Ascending aorta (tissue), 2 donors: ENCODE measurements at places on chromosomes 2 and 18. TPM values are rescaled to one million over a fixed set of nuclear protein-coding genes. Genes with fewer than 3 reads are reported as not detected.

GRCh38 chr18:56248610-56249235 is 389.7 kb downstream of the TXNL1 start:
- H3K4me1 ChIP-seq = no peaks in the 10 kb centered on the region
- no peaks in the 10 kb centered on the region for H3K27me3 ChIP-seq

DNA sequence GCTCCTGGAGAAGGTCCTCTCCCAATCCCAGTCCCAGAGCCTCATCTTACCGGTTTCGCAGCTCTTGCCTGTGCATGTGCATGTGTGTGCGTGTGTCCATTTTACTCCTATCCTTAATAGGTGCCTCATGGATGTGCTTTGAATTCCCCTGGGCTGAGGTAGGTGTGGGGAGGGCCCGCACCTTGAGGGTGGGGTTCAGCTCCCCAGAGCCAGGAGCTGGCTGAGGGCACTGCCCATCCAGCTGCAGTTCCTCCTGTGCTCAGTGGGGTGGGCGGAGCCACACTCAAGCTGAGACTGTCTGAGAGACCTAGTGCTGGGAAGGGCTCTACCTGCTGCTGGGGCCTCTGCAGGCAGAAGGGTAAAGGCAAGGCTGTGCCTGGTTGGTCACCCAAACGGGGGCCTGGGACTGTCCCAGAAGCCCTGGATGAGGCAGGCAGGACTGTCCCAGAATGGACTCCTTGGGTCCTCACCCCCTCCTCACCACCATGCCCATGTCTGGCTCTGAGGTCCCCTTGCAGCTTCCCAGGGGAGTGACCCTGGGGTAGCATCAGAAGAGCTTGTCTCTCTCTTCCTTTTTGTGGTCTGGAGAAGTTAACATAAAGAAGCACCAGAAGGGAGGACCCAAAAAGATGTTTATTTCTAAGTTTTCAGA is 8.9 kb downstream of the GDF7 start:
- H3K27me3 ChIP-seq = no peaks in the 10 kb centered on the region
- DNase-seq = no peak
- H3K36me3 ChIP-seq = peaks cover 14% of the 10 kb centered on the region

DNA sequence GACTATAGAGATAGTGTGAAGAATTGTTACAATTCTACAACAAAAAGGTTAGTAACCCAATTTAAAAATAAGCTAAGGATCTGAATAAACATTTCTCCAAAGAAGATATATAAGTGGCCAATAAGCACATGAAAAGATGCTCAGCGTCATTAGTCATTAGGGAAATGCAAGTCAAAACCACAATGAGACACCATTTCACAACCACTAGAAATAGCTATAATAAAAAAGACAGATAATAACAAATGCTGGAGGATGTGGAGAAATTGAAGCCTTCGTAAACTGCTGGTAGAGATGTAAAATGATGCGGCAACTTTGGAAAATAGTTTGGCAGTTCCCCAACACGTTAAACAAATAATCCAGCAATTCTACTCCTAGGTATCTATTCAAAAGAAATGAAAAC is 366.5 kb upstream of the POU3F3 start:
- H3K27me3 ChIP-seq = no peaks in the 10 kb centered on the region
- no peak overlapping the region for H3K4me3 ChIP-seq
- no peak for DNase-seq
- no peak overlapping the region for H3K27ac ChIP-seq
- H3K36me3 ChIP-seq = no peaks in the 10 kb centered on the region

DNA sequence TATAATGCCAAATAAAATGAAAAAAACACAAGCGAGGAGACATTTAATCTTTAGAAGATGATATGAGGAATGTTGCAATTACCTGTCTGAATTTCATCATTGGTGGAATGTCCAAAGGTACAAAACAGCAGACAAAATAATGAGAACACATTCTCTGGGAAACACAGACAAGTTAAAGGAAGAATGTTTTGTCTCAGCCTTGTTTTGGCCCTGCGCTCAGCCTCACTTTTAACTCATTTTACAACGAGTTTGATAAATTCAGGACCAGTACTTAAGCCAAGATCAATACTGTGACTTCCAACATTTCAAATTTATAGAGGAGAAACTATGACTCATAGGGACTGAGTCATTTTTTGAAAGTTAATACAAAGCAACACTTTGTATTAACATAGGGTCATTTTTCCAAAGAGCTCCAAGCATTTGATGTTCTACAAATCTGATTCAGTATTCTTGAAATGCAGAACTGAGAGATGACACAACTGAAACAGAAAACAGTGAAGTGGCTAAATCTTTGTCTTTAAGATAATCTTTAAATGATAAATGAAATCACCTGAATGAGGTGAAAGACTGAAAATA is 833.2 kb upstream of the CHAC2 start:
- no peak overlapping the region for H3K27ac ChIP-seq
- DNase-seq = no peak
- H3K27me3 ChIP-seq = no peaks in the 10 kb centered on the region

DNA sequence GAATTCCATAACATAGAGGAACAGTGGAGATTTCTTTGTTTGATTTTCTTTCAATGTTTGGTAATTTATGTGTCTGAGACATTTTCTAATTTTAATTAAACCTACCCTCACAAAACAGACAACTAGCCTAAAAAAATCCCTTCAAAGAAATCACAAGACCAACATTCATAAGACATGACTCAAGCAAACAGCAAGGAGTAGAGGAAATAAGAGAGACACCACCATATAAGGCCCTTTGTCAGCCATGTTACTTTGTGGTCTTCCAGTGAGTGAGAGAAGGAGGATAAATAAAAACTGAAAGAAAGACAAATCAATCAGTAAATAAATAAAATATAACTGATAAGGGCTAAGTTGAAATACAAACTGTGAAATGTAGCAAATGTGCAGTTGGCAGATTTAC is 830.8 kb upstream of the SLC39A10 start:
- H3K27me3 ChIP-seq = no peaks in the 10 kb centered on the region
- no peak overlapping the region for H3K4me3 ChIP-seq
- H3K36me3 ChIP-seq = no peaks in the 10 kb centered on the region
- no peak for DNase-seq
- no peaks in the 10 kb centered on the region for H3K4me1 ChIP-seq
- no peak overlapping the region for H3K27ac ChIP-seq

DNA sequence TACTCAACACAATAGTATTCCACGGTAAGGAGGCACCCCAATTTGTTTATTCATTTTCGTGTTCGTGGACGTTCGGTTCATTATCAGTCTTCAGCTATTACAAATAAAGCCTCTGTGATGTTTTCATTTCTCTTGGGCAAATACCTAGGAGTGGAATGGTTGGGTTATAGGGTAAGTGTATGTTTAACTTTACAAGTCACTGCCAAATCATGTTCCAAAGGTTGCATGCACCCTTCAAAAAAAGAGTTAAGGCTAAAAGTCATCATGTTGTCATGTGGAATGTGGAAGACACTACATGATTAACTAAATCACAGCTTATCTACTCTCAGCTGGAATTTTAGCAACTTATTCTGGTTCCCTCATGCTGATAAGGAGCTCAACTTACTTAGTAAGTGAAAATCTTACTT is 15.8 kb downstream of the INO80C start:
- H3K27ac ChIP-seq = no peak overlapping the region
- H3K36me3 ChIP-seq = no peaks in the 10 kb centered on the region
- no peaks in the 10 kb centered on the region for H3K27me3 ChIP-seq
- no peaks in the 10 kb centered on the region for H3K4me1 ChIP-seq
- no peak overlapping the region for H3K4me3 ChIP-seq
- no peak for DNase-seq

- no peak overlapping the region for H3K4me3 ChIP-seq
- H3K36me3 ChIP-seq = no peaks in the 10 kb centered on the region
- no peaks in the 10 kb centered on the region for H3K27me3 ChIP-seq
- no peak for DNase-seq
- H3K4me1 ChIP-seq = no peaks in the 10 kb centered on the region
Observed at GRCh38 chr2:133418671-133419070, 149.6 kb downstream of the NCKAP5 start.

- H3K27me3 ChIP-seq = no peaks in the 10 kb centered on the region
- H3K36me3 ChIP-seq = no peaks in the 10 kb centered on the region
- no peak overlapping the region for H3K27ac ChIP-seq
- DNase-seq = no peak
Observed at GRCh38 chr18:58288921-58289797, 245.1 kb downstream of the NEDD4L start.

DNA sequence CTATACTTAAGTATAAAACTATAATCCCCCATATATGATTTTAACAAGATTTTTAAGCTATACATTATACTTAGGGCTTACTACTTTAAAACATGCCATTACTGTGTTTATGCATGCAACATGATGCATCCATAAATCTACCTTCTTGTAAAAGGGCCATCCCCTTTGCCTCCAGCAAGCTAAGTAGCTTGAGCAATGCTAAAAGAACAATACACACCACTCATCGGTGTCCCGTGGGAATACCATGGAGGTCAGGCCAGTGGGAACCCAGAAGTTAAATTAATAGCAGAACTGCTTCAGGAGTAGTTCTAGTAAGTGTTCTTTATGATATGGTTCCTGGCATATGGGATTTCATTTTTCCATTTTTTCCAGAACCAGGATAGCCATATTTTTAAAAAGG is 37.8 kb downstream of the SH3RF3 start:
- peak; percentile 63 for DNase-seq
- H3K27me3 ChIP-seq = no peaks in the 10 kb centered on the region
- peaks cover 23% of the 10 kb centered on the region for H3K4me1 ChIP-seq

GRCh38 chr2:149278161-149278871 is 52.1 kb upstream of the LYPD6 start:
- H3K27me3 ChIP-seq = no peaks in the 10 kb centered on the region
- no peaks in the 10 kb centered on the region for H3K4me1 ChIP-seq
- H3K36me3 ChIP-seq = no peaks in the 10 kb centered on the region
- no peak for DNase-seq
- H3K4me3 ChIP-seq = no peak overlapping the region

DNA sequence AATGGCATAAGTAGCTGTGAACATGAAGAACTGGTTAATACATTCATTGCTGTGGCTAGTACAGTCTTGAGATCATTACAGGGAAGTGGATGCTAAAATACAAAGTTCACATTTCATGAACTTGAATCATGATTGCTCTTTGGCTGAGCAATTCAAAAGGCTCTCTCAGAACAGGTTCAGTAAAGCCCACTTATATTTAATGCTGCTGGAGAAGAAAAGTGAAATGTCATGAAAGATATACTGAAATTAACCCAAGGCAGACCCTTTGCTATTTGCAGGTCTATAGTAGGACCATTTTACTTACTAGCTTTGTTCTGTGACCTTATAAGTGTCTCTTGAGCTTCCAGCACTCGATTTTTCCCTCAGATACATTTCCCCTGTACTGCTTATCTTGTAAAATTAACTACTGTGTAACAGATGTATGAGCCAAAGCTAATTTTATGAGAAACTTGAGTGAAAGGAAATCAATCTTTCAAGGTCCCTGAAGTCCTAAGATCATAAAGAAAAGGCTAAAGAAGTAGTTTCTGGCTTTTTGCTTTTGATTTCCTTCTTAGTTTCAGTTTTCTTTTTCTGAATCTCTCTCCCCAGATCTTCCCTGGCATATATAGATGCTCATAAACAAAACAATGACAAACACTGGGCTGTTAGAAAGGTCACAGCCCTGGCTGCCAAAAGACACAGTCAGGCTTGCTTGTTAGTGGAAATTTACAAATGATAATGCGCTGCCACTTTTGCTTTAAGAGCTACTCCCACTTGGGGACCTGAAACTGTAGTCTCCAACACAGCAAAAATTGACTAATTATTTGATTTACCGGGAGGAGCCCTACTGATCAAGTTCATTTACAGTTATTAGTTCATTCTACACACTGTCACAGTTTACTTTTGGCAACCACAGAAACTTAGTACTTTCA is 132.7 kb upstream of the XPO1 start:
- peak overlapping the region; percentile 60 for H3K27ac ChIP-seq
- no peaks in the 10 kb centered on the region for H3K36me3 ChIP-seq
- no peaks in the 10 kb centered on the region for H3K4me1 ChIP-seq
- H3K27me3 ChIP-seq = no peaks in the 10 kb centered on the region
- peak overlapping the region; percentile 40 for H3K4me3 ChIP-seq
- DNase-seq = no peak

- H3K4me3 ChIP-seq = no peak overlapping the region
- H3K27ac ChIP-seq = no peak overlapping the region
- no peak for DNase-seq
- no peaks in the 10 kb centered on the region for H3K36me3 ChIP-seq
Observed at GRCh38 chr18:67672716-67673115, 156.2 kb upstream of the DSEL start.

DNA sequence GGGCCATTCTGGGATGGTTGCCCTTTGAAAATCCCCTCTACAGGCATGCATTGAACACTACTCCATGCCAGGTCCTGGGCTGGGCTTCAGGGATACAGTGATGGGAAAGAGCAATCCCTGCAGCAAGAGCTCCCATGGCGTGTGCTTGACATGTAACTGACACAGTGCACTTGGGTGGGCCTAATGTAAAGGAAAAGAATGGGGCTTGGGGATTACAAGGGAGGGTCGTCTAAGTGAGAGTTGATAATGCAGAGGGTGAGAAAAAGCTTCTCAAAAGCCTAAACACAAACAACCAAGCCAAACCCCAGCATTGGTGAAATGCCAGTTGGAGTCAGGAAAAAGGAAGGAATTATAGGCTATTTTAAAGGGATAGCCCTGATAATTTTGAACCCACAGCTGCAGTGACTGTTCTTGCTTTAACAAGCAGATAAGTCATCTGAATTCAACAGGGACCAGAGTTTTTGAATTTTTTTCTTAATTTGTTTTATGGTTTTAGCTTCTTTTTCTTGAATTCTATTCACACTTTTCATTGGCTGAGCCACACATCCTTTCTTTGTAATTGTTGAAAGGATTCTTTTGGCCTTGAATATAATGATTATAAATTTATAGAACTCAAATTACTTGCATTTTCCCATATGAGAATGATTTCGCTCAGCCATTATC is 308.7 kb downstream of the LPIN1 start:
- no peak overlapping the region for H3K27ac ChIP-seq
- H3K4me1 ChIP-seq = no peaks in the 10 kb centered on the region
- DNase-seq = no peak
- no peak overlapping the region for H3K4me3 ChIP-seq
- H3K36me3 ChIP-seq = no peaks in the 10 kb centered on the region

DNA sequence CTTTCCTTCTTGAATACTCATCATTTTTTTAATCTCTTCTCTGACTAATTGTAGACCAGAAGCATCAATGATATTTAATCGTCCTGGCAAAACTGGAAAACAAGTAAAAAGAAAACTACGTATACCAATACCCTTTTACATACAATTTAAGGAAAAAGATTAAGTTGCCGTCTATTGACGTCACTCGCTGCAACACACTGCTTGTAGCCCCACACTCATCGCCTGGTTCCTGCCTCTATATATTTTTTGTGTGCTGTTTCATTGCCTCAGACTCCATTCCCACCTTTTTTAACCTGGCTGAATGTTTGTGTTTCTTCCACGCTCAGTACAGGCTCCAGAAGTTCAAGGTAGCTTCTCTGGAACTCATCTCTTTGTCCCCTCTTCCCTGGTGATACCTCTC is 536.2 kb downstream of the METTL4 start:
- DNase-seq = no peak
- H3K4me1 ChIP-seq = no peaks in the 10 kb centered on the region
- no peak overlapping the region for H3K4me3 ChIP-seq
- no peak overlapping the region for H3K27ac ChIP-seq
- H3K36me3 ChIP-seq = no peaks in the 10 kb centered on the region

Gene DSC1
- not detected for total RNA-seq

Gene AGXT
- total RNA-seq = not detected

Gene ARHGAP28
- total RNA-seq = 0.85 TPM

Gene CCDC68
- 15.8 TPM for total RNA-seq

Gene L3MBTL4
- not detected for total RNA-seq

Gene CTNNA2
- total RNA-seq = not detected
